Kidney capillary endothelial cell (primary cell): ENCODE measurements at places on chromosomes 6 and 20.

DNA sequence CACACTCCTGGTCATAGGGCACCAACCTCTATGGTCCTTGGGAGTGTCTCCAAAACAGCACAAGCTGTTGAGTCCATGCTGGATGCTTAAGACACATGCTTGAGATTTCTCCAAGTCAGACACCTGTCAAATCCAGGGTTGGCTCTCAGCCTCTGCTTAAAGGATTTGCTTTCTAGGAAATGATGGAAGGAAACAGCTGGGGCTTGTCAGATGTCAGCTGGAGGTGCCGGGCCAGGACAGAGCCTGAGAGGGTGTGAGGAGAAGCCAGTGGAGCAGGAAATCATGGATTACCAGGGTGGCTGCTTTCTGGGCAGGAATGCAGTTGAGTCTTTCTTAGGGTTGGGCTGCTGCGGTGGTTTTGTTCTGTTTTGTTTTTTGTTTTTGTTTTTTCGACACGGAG is 83.0 kb upstream of the FAM184A start:
- DNase-seq, result no peak

DNA sequence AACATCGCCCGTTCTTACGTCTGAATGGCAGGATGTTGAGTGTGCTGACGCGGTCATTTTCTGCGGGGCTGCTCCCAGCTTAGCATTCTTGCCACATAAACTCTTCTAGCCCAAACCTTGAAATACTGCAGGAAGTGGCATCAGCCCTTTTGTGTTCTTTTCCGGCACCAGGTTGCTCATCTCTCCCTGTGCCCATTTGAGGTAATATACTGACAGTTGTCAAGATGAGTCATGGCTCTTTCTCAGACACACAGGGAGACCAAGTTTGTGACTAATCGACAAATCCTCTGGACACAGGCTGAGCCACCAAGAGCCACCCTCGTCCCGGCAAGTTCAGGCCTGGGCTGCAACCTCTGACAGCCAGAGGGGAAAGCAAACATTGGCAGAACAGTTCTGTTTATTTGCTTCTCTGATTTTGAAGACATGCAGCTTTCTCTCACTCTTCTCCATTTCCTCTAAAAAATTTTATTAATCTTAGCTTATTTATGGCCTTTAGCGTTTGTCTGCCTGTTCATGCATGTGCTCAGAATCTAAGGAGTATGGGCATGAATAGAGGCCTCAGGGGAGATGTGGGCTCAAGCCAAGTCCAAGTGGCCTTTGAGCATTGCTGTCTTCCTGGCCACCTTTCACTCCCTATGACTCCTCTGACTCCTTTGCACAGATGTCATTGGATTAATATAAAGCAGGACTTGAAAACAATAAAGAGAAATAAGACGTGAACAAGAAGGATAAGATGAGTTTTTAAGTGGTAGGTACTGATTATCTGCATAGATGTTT is 328.2 kb upstream of the JAG1 start:
- DNase-seq, result peak; percentile 100

- DNase-seq, result no peak
These were observed 687.9 kb upstream of the CITED2 start for GRCh38 chr6:140062043-140063020.

- DNase-seq, result no peak
These were observed 244.0 kb downstream of the THBS2 start for GRCh38 chr6:169009628-169010027.

DNA sequence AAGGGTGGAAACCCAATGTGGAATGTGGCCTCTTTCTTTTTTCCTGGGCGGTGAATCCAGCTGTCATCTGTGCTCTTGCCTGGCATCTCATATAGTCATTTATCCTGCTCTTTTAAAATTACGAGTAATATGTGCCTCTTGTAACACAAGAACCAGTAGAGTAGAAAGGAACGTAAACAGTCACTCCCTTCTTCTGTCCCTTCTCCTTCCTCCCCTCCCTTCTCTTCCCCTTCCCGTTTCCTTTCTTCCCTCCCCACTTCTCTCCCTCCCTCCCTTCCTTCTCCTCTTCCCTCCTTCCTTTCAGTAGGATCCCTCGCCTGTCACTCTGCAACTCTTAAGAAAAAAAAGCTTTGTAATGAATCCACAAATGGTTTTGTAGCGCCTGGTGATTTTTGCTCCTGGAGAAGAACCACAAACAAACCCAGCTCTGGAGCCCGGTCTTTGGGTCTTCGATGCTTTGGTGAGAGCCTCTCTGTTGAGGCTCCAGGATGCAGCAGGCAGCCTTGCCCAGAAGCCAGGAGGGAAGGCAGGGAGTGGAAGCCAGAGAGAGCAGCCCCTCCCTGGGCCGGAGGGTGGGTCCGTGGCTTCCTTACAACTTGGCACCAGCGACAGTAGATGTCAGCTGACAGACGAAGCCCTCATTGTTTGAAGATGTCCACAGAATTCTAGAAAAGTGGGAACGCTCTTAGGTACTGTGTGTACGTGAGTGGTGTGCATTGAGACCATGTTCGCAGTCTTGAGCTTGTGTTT is 15.0 kb downstream of the DUSP22 start:
- no peak for DNase-seq

DNA sequence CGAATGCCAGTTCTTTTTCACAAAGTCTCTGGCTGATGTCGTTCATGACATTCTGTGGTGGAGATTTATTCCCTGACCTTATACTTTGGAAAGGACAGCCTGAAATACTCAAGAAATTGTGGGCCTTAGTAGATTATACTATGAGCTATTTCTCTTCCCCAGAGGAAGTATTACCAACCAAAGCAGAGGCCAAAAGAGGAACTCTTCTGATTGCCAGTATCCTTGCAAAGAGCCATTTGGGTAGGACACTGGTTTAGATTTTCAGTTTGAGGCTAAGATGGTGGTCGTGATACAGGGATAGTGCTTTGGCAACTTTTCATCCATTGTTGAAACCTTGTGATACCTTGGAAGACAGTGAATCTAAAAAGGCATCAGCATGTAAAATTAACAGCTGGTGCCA is 327.3 kb downstream of the HACE1 start:
- DNase-seq, result no peak

GRCh38 chr6:89458704-89459103 is 25.8 kb downstream of the ANKRD6 start:
- no peak for DNase-seq

DNA sequence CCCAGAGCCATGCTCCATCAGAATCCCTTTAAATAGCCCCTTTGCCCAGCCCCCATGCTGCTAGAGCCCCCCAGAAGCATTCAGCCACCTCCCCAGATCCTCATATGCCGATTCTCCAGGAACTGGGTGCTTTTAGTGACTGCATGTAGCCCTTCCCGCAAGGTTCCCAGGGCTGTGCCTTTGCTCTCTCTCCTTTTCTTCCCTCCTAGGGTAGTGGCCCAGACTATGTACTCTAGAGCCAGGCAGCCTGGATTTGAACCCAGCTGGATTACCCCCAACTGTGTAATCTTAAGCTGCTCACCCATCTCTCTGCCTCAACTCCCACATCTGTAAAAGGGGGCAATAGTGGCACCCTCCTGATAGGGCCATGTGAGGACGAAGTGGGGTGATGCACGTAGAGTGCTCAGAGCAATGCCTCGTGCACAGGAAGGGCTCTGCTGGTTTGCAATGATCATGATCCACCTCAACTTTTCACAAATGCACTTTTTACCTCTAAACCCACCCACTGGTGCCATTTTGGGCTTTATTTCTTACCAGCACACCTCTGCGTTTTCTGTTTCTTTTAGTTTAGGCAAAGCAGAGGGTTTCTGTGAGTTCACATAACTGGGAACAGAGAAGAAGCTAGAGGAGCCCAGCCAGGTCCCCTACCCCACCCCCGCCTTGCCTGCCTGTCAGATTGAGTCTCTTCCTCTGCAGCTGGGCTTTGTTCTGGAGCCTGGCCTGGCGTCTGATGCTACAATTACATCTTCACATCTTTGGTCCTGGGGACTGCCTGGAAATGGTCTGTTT is 396.5 kb downstream of the RNGTT start:
- DNase-seq, result no peak

DNA sequence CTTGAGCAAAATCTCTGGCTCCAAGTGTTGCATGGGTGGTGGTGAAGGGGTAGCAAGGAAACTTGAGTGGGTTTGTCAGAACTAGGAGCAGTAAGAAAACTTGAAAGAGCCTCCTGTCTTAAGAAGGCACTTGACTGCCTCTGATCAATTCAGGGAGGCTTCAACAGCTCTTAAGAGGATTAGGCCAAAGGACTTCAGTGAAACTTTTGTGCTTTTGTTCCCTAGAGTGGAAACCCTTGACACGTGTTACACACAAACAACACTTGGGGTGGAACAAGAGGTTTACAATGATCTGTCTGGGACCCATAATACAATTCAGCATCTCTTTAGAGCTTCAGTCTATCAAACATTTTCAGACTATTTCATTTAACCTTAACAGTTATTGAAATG is 80.1 kb upstream of the ARMC2 start:
- no peak for DNase-seq

DNA sequence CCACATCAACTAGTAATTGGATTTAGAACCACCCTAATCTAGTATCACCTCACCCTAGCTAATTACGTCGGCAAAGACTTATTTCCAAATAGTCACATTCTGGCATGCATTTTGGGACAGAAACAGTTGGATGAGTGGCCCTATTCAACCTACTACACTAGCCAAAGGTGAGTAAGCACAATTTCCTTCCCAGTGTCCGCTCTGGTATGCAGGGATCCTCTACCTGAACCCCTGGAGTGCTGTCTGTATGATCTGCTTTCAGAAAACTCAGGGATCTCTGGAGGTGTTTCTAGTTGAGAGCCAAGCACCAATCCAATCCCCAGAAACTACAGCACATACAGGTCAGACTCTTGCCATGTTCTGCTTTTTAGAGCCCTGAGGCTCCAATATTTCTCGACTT is 717.4 kb upstream of the MANEA start:
- DNase-seq, result no peak

DNA sequence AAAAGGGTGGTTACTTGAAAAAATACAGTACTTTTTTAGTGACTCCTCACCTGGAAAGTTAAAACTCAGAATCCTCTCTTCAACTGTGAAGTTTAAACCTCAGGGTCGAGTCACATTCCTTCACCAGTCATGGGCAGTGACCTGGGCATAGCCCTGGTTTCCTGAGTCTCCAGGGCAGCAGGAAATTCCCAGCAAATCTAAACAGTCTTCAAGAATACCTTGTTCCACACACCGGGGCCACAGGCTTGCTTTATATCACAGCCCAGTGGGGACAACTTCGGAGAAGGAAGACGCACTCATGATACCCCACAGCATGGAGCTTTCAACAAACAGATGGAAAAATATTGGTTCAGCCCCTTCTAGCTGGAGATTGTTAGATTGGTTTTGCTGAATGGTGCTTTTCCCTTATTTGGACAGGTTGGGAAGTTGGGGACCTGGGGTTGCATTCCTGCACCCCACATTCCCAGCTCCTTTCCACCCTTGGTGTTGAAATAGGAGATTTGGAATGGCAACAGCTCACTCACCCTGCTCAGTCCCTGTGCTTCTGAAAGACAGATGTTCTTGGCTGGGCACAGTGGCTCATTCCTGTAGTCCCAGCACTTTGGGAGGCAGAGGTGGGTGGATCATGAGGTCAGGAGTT is 113.0 kb upstream of the TMEM170B start:
- no peak for DNase-seq

DNA sequence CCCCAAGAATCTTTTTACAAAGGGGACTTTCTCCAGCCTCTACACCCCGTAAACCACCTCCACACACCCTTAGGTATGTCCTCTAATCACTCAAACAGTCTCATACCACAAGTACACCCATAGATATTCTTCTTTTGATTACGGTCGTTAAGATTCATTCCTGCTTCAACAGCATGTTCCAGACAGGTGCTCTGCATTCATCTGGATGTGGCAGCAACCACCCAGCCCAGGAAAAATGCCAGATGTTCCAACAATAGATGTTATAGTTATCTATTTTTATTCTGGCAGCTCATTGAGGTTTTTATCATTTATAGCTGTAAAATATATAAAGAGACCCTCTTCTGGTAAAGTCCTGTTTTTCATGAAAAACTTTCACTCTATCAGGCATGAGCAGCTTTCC is 60.7 kb downstream of the SIM1 start:
- DNase-seq, result no peak

DNA sequence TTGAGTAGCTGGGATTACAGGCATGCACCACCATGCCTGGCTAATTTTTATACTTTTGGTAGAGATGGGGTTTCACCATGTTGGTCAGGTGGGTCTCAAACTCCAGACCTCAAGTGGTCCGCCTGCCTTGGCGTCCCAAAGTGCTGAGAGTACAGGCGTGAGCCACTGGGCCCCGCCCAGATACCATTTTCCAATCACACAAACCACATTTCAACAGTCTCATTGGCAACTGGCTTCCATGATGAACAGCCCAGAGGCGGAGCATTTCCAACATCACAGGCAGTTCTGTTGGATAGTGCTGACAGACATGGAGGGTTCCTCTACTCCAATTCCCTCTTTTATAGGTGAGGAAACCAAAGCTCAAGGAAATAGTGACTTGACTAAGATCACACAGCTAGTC is 43.9 kb upstream of the PLCB4 start:
- DNase-seq, result no peak

DNA sequence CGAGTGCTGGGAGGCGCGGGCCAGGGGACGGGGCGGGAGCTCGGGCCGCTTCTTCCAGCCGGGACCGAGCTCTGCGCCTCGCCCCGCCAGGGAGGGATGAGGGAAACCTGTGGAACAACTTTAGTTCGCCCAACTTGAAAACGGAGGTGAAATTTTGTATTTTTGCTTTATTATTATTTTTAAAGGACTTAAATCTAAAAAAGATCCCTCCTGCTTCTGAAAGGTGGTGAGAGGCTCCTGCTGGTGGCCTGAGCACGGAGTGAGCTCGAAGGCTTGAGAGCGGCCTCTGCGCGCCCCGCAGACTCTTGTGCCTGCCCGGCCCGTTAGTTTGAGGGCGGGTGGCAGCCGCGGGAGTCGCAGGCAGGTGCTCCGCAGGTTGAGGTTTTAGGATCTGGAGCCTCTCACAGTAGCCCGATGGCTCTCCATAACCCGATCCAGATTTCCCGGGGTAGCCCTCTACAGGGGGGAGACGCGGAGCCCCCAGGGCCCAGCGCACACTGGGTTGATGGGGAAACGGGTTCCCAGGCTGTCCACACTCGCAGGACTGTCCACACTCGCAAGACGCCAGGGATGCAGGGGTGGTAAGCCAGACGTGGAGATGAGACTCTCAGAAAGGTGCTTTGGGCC is 46.2 kb upstream of the SUPT3H start:
- no peak for DNase-seq

DNA sequence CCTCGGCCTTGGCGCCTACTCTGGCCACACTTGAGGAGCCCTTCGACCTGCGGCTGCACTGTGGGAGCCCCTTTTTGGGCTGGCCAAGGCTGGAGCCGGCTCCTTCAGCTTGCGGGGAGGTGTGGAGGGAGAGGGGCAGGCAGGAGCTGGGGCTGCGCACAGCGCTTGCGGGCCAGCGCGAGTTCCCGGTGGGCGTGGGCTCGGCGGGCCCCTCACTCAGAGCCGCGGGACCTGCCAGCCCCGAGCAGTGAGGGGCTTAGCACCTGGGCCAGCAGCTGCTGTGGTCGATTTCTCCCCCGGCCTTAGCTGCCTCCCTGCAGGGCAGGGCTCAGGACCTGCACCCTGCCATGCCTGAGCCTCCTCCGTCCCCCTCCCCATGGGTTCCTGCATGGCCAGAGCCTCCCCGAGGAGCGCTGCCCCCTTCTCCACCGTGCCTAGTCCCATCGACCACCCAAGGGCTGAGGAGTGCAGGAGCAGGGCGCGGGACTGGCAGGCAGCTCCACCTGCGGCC is 136.8 kb downstream of the EPHA7 start:
- DNase-seq, result no peak

- DNase-seq, result no peak
These were observed 29.5 kb downstream of the RIOK1 start for GRCh38 chr6:7419065-7419464.

GRCh38 chr6:10487668-10488327 is 33.4 kb upstream of the GCNT2 start:
- no peak for DNase-seq
